Ovary (tissue), 10 donors: ENCODE measurements at places on chromosomes 5 and 9. TPM values are rescaled to one million over a fixed set of nuclear protein-coding genes. Genes with fewer than 3 reads are reported as not detected.

DNA sequence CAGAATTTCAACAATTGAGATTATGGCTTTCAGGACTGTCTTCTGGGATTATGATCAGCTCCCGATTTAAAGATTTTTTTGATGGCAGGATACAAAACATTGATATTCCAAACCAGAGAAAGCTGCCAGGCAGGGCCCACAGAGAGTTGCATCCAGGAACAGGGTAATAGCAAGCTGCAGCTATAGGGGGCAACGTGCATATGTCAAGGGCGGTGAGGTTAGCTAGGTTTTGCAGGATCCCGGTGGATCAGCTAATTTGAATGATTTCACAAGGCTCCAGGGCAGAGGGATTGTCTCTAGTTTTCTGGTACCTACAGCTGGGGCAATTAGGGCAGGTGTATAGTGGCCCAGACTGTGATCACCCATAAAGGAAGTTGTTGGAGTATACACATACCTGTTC lies 339.4 kb downstream of the CHSY3 start:
- no peak overlapping the region for H3K27ac ChIP-seq
- no peak for DNase-seq
- H3K4me3 ChIP-seq = no peak overlapping the region
- H3K36me3 ChIP-seq = no peaks in the 10 kb centered on the region
- H3K4me1 ChIP-seq = no peaks in the 10 kb centered on the region
- H3K27me3 ChIP-seq = no peaks in the 10 kb centered on the region

GRCh38 chr5:151679421-151680155 lies 7.1 kb downstream of the SPARC start:
- H3K4me3 ChIP-seq = no peak overlapping the region
- no peaks in the 10 kb centered on the region for H3K27me3 ChIP-seq
- no peak overlapping the region for H3K27ac ChIP-seq
- H3K4me1 ChIP-seq = peaks cover 61% of the 10 kb centered on the region
- H3K36me3 ChIP-seq = no peaks in the 10 kb centered on the region
- no peak for DNase-seq

DNA sequence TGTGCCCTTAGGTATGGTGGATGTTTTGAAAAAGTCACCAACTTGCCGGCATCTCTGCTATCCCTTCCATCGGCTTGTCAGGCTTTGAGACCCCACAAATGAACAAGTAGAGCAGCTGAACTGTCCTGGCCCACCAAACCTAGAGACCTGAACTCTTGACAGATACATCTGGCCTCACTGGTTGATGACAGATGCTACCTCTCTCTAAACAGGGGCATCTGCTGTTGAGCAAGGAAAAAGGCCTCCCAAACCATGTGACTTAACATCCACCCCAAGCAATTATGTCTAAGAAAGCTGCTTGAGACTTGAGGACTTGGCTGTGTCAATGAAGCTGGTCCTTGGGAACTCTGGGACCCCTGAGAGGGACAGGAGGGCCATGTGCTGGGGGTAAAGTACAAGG lies 2.3 kb downstream of the CCNI2 start:
- H3K27me3 ChIP-seq = peaks cover 6% of the 10 kb centered on the region
- H3K4me3 ChIP-seq = no peak overlapping the region
- no peak for DNase-seq
- H3K36me3 ChIP-seq = no peaks in the 10 kb centered on the region
- H3K4me1 ChIP-seq = peaks cover 4% of the 10 kb centered on the region
- H3K27ac ChIP-seq = no peak overlapping the region

DNA sequence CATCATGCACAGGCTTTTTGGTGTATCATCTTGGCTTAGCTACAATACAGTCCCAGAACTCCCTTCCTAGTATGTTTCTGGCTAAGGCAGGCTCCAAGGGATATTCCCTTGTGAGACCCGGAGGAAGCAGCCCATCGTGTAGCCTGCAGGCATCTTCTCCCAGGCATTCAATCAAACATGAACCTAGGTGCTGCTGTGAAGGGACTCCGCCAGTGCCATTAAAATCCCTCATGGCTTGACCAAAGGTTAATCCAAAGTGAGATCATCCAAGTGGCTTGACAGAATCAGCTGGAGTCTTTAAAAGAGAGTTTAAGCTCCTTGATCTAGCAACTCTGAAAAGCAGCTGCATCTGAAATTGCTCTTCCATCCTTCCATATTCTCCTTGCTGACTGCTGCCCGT lies 333.9 kb downstream of the DIRAS2 start:
- H3K27me3 ChIP-seq = no peaks in the 10 kb centered on the region
- no peaks in the 10 kb centered on the region for H3K4me1 ChIP-seq
- no peak for DNase-seq
- no peak overlapping the region for H3K4me3 ChIP-seq

GRCh38 chr5:150801117-150801927 lies 22.8 kb downstream of the SMIM3 start:
- no peaks in the 10 kb centered on the region for H3K4me1 ChIP-seq
- DNase-seq = no peak
- H3K27ac ChIP-seq = peak overlapping the region; percentile 55

DNA sequence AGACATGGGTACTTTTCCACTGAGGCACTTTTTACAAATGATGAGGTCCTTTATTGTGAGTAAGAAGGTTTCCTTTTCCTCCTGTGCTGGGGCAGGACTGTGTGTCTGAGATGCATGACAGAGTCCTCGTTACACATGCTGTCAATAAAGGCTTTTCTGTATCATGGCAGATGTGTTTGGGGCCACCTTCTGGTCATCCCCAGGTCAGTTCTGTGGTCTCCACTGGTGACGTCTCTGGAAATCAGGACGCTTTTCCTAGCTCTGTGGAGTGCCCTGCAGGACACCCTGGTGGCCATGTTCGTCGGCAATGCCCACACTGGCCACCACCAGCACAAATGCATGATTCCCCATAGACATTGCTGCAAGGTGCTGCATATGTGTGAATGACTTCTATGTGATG lies 2.8 kb downstream of the CMBL start:
- H3K36me3 ChIP-seq = no peaks in the 10 kb centered on the region
- no peak for DNase-seq
- no peak overlapping the region for H3K27ac ChIP-seq
- peaks cover 11% of the 10 kb centered on the region for H3K4me1 ChIP-seq
- H3K27me3 ChIP-seq = no peaks in the 10 kb centered on the region

The ACER2 gene
- 2.6 TPM for total RNA-seq

The ZNF366 gene
- total RNA-seq = 3.5 TPM

The MELK gene
- total RNA-seq = 0.45 TPM

GRCh38 chr9:137475666-137476065 lies 16.5 kb upstream of the NSMF start:
- DNase-seq = no peak
- H3K36me3 ChIP-seq = no peaks in the 10 kb centered on the region
- peaks cover 1% of the 10 kb centered on the region for H3K4me1 ChIP-seq
- H3K4me3 ChIP-seq = no peak overlapping the region

The HTR4 gene
- total RNA-seq = 0.32 TPM

- H3K36me3 ChIP-seq = no peaks in the 10 kb centered on the region
- no peak overlapping the region for H3K27ac ChIP-seq
- H3K4me1 ChIP-seq = no peaks in the 10 kb centered on the region
Measured at GRCh38 chr9:71303351-71303750, 181.9 kb upstream of the TRPM3 start.

GRCh38 chr9:95132366-95133324 lies 184.9 kb downstream of the FANCC start:
- no peaks in the 10 kb centered on the region for H3K36me3 ChIP-seq
- no peak for DNase-seq
- no peak overlapping the region for H3K4me3 ChIP-seq

- H3K36me3 ChIP-seq = no peaks in the 10 kb centered on the region
- H3K27ac ChIP-seq = no peak overlapping the region
- H3K27me3 ChIP-seq = no peaks in the 10 kb centered on the region
- H3K4me1 ChIP-seq = no peaks in the 10 kb centered on the region
- DNase-seq = no peak
Measured at GRCh38 chr9:124602632-124603031, 95.4 kb upstream of the NR5A1 start.

DNA sequence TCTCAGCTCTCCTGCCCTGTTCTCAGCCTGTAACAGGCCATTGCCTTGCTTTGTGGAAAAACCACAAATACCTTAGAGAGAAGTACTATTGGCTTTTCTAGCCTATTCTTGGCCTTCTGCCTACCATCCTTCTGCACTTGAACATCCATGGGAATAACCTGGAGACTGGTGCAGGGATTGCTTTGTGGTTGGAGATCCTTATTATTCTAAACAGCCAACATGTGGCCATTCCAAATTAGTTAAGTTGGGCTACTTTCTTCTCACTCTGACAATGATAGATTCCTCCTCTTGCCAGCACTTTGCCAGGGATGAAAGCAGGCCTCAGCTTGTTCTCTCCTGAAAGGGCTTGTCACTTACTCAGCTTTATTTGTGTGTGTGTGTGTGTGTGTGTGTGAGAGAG lies 240.4 kb downstream of the GLIS3 start:
- no peaks in the 10 kb centered on the region for H3K36me3 ChIP-seq
- H3K4me3 ChIP-seq = no peak overlapping the region
- no peak for DNase-seq
- no peak overlapping the region for H3K27ac ChIP-seq

- no peaks in the 10 kb centered on the region for H3K4me1 ChIP-seq
- no peak overlapping the region for H3K4me3 ChIP-seq
- no peaks in the 10 kb centered on the region for H3K27me3 ChIP-seq
- no peak overlapping the region for H3K27ac ChIP-seq
- H3K36me3 ChIP-seq = no peaks in the 10 kb centered on the region
Measured at GRCh38 chr5:37816331-37816730, 23.5 kb downstream of the GDNF start.

The C5orf58 gene
- not detected for total RNA-seq

- no peak for DNase-seq
- no peak overlapping the region for H3K4me3 ChIP-seq
- H3K27ac ChIP-seq = no peak overlapping the region
- no peaks in the 10 kb centered on the region for H3K4me1 ChIP-seq
- H3K36me3 ChIP-seq = no peaks in the 10 kb centered on the region
- H3K27me3 ChIP-seq = no peaks in the 10 kb centered on the region
Measured at GRCh38 chr5:134263801-134264200, 37.9 kb upstream of the PPP2CA start.

The SIT1 gene
- not detected for total RNA-seq

- no peak overlapping the region for H3K4me3 ChIP-seq
- H3K4me1 ChIP-seq = peaks cover 6% of the 10 kb centered on the region
- H3K36me3 ChIP-seq = no peaks in the 10 kb centered on the region
- no peak for DNase-seq
- peaks cover 12% of the 10 kb centered on the region for H3K27me3 ChIP-seq
- no peak overlapping the region for H3K27ac ChIP-seq
Measured at GRCh38 chr9:137226338-137227053, 806 bp upstream of the RNF224 start.

The KIF4B gene
- total RNA-seq = not detected

DNA sequence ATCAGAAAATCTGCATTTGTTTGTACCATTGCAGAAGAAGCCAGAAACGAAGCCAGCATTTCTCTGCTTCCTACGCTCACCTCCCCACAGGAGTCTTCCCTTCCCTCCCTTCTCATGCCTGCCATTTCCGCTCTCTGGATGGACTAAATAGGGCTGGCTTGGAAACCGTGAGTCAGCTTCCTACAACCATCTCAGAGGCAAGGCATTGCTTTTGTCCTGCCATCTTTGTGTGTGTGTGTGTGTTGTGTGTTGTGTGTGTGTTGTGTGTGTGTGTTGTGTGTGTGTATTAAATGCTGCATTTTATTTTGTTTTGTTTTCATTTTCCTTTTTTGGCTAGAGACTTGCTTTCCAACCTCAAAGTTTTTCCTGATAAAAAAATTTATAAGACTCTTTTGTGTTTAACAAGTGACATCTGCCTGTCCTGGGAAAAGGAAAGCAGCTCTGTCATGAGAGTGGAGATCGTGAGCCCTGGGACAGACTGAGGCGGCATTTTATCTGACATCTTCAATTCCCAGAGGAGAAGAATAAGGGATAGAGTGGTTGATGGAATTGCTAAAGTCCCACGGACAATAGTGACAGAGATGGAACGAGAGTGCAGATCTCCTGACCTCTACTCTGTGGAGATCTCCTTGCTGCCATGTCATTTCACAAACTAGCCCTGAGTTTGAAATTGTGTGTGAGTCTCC lies 7.5 kb upstream of the EGFLAM start:
- H3K27ac ChIP-seq = no peak overlapping the region
- H3K4me1 ChIP-seq = no peaks in the 10 kb centered on the region
- no peaks in the 10 kb centered on the region for H3K36me3 ChIP-seq
- no peak for DNase-seq
- H3K27me3 ChIP-seq = no peaks in the 10 kb centered on the region

DNA sequence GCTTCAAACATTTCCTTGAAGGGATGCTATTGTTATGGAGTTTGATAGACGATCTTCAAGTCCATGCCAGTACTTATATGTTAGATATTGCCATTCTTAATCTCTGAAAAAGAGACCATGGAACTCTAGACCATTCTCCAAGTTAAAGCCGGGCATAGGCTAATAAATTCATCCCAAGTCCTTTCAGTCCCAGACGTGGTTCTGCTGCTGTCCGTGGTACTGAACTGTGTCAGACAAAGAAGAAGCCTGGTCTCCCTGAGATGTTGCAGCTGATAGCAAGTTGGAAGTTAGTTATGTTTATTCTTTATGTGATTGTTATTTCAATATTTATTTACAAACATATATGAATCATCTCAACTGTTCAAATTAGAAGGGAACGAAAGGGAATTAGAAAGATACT lies 158.7 kb downstream of the NMUR2 start:
- peak; percentile 10 for DNase-seq
- H3K4me1 ChIP-seq = no peaks in the 10 kb centered on the region
- no peak overlapping the region for H3K4me3 ChIP-seq
- no peaks in the 10 kb centered on the region for H3K27me3 ChIP-seq

- H3K4me1 ChIP-seq = peaks cover 6% of the 10 kb centered on the region
- no peaks in the 10 kb centered on the region for H3K27me3 ChIP-seq
- H3K4me3 ChIP-seq = no peak overlapping the region
- H3K36me3 ChIP-seq = no peaks in the 10 kb centered on the region
- no peak overlapping the region for H3K27ac ChIP-seq
- no peak for DNase-seq
Measured at GRCh38 chr5:68285075-68285840, 69.7 kb downstream of the PIK3R1 start.

DNA sequence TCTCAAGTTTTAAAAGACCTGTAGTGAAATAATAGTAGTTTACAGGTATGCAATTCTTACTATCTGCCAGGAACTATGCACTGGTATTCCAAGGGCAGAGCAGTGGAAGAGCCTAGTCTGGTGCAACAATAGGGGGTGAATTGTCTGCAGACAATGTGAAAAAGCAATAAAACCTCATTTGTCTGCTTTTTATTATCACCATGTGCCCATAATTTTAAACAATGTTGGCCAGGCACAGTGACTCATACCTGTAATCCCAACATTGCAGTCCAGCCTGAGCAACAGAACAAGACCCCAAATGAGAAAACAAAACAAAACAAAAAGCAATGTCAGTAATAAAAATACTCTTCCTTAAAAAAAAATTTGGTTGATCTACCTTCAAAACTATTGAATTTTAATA lies 12.2 kb upstream of the SLC44A1 start:
- H3K36me3 ChIP-seq = no peaks in the 10 kb centered on the region
- no peaks in the 10 kb centered on the region for H3K27me3 ChIP-seq
- no peak for DNase-seq
- no peak overlapping the region for H3K27ac ChIP-seq
- H3K4me1 ChIP-seq = no peaks in the 10 kb centered on the region
- H3K4me3 ChIP-seq = no peak overlapping the region

- no peaks in the 10 kb centered on the region for H3K27me3 ChIP-seq
- H3K36me3 ChIP-seq = no peaks in the 10 kb centered on the region
- H3K27ac ChIP-seq = no peak overlapping the region
- H3K4me3 ChIP-seq = no peak overlapping the region
- no peaks in the 10 kb centered on the region for H3K4me1 ChIP-seq
- DNase-seq = no peak
Measured at GRCh38 chr9:112371060-112371459, 8.8 kb upstream of the HSDL2 start.

The AQP7 gene
- total RNA-seq = 2.2 TPM
